ENCODE measurements at places on chromosomes 3 and 15.

DNA sequence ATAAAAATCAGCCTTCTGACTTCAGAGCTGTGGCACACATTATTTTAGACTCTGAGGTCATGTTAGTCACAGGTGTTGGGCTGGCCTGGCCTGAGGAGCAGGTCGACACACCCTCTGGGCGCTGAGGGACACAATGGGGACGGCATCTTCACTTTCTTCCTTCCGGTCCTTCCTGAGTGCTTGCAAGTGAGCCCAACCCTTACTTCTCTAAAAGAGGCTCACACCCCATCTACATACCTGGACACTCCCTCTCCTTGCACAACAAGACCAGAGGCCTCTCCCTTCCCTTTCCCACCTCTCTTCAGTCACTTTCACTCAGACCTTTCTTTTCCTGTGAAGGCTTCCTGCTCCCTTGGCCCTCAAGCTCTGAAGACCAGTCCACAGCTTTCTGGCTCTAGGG is 85.4 kb downstream of the XXYLT1 start:
- DNase-seq, result no peak

DNA sequence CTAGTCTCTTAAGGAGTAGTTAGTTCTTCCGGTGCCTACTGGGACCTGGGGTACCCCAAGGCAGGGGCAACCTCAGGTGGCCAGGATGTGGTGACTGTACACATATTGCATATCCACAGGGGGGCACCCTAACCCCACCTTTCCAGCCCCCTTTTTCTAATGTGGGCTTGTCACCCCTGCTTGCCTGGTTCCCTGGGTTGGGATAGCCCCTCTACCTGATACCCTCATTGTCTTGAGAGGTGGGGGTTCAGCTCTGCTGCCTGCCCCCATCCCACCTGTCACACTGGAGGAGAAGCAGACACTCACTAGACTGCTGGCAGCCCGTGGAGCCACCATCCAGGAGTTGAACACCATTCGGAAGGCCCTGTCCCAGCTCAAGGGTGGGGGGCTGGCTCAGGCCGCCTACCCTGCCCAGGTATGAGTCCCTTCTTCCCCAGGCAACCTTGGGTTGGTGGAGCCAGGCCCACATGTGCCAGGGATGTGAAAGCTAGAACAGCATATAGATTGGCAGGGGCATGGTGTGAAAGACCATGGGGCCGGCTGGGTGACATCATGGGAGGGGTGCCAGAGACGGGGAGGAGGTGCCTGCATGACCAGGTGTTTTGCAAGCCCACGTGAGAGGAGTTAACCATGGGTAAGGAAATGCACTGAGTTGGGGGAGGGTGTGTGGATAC is 4.0 kb downstream of the GLYCTK start:
- DNase-seq, result no peak

DNA sequence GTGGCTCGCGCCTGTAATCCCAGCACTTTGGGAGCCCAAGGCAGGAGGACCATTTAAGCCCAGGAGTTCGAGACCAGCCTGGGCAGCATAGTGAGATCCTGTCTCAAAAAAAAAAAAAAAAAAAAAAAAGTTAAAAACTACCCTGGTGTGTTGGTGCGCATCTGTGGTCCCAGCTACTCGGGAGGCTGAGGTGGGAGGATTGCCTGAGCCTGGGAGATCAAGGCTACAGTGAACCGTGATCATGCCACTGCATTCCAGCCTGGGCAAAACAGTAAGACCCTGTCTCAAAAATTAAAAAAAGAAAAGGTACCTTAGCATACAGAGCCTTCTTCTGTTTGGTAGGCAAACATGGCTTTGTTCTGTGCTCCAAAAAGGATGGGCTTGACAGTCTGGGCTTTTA is 57.5 kb downstream of the PTPRG start:
- DNase-seq, result no peak

GRCh38 chr15:42101861-42102260 is 7.5 kb upstream of the PLA2G4D start:
- no peak for DNase-seq

DNA sequence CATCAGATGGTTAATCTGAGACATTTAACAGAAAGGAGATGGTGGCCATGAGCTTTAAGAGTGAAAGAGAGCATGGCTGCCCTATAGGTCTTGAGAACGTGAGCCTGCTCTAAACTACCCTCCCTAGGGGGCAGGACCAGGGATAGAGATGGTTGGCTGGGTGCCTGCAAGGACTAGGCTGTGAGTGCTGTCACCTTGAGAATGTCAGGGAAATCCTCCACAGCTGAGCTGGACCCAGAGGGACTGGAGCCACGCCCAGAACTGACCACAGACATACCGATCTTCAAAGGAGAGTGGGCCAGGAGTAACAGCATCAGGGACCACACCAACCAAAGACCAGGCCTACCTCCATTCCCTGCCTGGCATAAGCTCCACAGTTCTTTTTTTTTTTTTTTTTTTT is 53.6 kb upstream of the UBE2E1 start:
- no peak for DNase-seq

GRCh38 chr3:141929341-141929995 is 53.0 kb downstream of the ATP1B3 start:
- DNase-seq, result no peak

- no peak for DNase-seq
Observed at GRCh38 chr3:98567666-98568270, 25.6 kb downstream of the CPOX start.

DNA sequence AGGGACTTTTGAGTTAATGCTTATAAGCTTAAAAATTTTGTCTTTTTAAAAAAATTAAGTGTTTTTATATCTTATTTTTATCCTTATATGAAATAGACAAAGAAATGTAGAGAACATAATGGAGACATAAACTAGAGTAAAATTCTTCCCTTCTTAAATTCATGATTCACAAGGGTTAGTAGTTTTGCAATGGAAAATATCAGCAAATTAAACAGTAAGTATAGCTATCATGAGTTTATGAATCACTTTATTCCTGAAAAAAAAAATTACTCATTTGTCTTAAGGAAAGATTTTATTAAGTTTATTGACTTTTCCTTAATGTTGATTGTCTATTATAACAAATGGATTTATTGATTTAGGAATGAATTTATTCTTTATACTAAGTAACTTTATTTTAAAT is 4.3 kb downstream of the ATP6V1A start:
- DNase-seq, result no peak

DNA sequence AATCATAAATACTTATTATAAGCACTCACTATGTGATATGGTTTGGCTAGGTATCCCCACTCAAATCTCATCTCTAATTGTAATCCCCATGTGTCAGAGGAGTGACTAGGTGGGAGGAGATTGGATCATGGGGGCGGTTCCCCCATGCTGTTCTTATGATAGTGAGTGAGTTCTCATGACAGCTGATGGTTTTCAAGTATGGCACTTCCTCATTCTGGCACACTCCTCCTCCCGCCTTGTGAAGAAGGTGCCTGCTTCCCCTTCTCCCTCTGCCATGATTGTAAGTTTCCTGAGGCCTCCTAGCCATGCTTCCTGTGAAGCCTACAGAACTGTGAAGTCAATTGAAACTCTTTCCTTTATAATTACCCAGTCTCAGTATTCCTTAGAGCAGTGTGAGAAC is 53.3 kb upstream of the CHMP2B start:
- DNase-seq, result no peak

DNA sequence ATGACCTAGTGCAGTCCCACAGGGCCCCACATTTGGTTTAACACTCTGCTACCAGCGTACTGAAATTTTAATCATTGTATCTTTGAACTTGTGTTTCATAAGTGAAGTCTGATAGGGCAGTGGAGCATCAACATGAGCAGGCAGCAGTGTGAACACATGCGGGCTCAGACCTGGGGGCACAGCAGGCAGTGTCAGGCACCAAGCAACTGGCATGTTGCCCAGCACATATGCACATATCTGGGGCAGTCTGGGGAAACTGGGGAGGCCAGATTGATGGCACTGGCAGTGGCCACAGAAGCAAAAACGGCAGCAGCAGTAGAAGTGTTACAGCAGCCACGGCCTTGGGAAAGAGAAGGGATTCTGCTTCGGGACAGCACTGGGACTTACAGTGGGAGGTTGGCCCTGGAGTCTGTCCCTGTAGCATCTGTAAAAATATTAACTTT is 353.9 kb upstream of the KCNMB2 start:
- DNase-seq, result no peak

DNA sequence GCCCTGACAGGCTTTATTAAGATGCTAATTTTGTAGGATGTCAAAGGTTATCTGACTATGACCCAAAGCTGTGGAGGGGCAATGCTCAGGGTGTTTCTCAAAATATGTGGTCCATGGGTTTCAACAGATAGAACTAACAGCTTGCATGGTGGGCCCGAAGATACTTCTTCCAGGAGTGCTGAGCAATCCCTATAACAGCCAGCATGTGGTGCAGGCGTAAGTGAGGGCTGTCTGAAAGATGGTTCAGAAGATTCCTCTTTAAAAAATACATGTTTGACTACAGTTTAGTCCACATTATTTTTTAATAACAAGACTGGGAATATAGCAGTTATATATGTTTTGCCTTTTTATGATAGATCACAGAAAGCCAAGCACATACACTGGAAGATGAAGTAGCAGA is 7.6 kb downstream of the SCG3 start:
- DNase-seq, result no peak

- no peak for DNase-seq
Observed at GRCh38 chr3:14016900-14017475, 107.7 kb downstream of the CHCHD4 start.

- no peak for DNase-seq
Observed at GRCh38 chr3:11096266-11097139, 57.8 kb upstream of the HRH1 start.

- DNase-seq, result no peak
Observed at GRCh38 chr15:101358895-101359294, 63.8 kb upstream of the SNRPA1 start.

GRCh38 chr15:33136353-33136752 is 58.2 kb downstream of the FMN1 start:
- DNase-seq, result no peak

DNA sequence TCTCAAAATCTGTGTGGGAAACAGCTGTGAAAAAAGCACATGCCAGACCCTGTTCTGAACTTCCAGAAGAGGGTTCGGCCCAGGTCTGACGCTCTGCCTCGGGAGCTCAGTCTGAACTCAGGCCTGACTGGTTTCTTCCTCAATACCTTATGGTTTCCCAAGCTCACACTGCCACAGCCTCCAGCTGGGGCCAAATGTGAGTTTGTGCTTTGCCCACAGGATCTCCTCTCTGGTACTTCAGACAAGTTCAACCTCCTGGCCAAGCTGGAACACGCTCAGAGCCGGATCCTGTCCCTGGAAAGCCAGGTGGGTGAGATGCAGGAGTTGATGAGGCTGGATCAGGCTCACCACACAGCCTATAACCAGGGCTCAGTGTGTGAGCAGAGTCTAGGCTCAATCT is 33.8 kb downstream of the CYP11A1 start:
- no peak for DNase-seq

GRCh38 chr3:56754741-56755417 is 46.9 kb downstream of the ARHGEF3 start:
- DNase-seq, result peak; percentile 8

DNA sequence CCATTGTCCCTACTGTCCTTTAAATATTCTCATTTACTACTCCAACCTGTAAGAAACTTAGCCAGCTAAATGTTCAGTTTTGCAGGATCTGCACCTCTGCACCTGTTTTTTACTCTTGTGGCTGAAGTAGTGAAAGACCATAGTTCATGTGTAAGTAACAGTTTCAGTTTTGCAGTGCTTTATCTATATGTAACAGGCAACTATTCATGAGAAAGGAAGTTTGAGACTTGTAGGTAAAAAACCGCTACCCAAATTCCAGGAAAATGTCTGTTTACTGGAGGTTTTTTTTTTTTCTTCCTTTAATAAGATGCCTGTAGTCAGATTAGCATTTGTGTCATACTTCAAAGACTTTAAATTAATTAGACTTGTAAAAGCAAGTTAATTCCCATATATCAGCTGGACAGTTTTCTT is 25.4 kb upstream of the MBNL1 start:
- no peak for DNase-seq

DNA sequence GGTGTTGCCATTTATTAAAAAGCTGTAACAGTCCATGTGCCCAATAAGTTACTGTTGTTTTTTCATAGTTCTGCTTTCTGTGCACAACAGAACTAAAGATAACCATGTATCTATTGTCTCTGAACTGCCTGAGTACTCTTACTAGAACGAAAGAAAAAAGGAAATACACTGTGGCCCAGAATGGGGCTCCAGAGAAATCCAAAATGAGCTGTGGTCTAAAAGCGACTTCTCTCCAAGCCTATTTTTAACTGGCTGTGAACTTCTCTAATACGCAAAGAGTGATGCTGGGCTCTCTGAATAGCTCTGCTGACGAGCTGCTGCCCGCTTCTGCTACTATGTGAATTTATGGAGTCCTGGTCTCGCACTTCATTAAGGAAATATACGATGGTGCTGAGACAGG is 56.2 kb upstream of the LPP start:
- DNase-seq, result no peak

DNA sequence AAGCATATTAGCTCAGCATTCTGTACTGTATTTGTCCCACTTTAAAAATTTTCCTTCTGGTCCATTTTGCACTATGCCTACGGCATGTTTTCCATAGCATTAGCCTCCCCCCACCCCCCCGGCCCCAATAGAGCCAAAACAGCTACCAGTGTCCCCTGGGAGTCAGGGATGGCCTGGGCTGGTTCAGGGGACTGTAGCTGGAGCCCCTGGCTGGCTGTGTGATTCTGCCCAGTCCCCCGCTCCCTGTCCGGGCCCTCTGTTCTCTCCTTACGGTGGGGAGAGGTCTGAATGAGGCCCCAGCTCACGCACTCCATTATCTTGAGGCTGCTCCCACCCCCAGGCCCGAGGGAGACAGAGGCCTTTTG is 70.1 kb downstream of the KLF15 start:
- DNase-seq, result no peak

All from T-helper 9 cell (primary cell).